ENCODE measurements at places on chromosomes 16 and 17.

DNA sequence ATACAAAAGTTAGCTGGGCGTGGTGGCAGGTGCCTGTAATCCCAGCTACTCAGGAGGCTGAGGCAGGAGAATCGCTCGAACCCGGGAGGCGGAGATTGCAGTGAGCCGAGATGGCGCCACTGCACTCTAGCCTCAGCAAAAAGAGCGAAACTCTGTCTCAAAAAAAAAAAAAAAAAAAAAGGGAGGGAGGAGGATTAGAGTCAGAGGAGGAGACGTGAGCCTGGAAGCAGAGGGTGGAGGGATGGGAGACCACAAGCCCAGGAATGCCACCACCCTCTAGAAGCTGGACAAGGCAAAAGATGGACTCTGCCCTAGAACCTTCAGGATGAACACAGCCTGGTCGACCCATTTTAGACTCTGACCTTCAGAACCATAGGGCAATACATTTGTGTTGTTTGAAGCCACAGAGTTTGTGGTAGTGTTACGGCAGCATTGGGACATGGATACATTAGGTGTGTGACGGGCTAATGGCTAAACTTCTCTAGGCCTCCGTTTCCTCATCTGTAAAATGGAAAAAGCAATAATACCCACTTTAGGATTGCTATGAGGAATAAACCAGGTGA, 2.1 kb upstream of the SMIM22 start:
- DNase-seq, result no peak

- DNase-seq, result no peak
These were observed 16.4 kb downstream of the DHX38 start for GRCh38 chr16:72109966-72110530.

DNA sequence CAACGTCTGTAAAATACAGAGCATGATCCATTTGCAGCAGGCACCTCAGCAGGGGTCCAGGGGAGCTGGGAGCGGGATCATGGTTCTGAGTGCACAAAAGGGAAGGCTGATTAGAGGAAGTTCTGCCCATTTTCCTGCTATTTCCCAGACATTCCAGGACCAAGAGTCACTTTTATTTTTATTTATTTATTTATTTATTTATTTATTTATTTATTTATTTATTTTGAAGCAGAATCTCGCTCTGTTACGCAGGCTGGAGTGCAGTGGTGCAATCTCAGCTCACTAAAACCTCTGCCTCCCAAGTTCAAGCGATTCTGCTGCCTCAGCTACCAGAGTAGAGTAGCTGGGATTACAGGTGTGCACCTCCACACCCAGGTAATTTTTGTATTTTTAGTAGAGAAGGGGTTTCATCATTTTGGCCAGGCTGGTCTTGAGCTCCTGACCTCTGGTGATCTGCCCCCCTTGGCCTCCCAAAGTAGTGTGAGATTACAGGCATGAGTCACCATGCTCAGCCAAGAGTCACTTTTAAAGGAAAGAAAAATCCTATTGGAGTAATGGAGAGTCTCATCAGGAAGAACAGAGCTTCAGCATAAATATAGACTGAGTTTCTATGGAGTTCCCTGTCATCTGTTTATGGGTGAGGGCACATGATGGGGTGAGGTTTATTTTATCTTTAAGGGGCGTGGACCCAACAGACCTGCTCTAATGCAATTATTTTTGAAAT, 355.2 kb downstream of the HAPSTR1 start:
- DNase-seq, result no peak

DNA sequence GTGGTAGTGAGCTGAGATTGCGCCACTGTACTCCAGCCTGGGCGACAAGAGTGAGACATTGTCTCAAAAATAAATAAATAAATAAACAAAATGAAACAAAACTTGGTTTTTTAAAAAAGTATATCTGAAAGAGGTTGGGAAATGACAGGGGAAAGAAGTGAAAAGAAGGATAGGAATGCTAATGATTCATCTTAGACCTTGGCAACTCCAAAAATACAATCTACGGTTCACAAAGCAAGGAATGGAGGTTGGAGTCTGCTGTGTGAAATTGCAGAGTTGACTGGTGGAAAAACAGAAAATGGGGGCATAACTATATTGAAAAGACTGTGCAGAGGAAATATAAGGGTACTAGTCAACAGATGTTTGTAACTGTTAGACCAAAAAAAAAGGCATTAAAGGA, 40.0 kb upstream of the CD300E start:
- no peak for DNase-seq

- no peak for DNase-seq
These were observed 1431.1 kb downstream of the CDH8 start for GRCh38 chr16:60605176-60605575.

DNA sequence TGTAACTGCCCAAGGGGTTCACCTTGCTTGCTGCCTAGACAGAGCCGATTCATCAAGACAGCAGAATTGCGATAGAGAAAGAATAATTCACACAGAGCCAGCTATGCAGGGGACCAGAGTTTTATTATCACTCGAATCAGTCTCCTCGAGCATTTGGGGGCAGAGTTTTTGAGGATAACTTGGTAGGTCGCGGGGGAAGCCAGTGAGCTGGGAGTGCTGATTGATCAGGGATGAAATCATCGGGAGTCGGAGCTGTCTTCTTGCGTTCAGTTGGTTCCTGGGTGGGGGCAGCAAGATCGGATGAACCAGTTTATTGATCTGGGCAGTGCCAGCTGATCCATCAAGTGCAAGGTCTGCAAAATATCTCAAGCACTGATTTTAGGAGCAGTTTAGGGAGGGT, 9.1 kb downstream of the ITGAM start:
- no peak for DNase-seq
